GM18507 (cell line): ENCODE measurements at places on chromosomes 5 and 9.

DNA sequence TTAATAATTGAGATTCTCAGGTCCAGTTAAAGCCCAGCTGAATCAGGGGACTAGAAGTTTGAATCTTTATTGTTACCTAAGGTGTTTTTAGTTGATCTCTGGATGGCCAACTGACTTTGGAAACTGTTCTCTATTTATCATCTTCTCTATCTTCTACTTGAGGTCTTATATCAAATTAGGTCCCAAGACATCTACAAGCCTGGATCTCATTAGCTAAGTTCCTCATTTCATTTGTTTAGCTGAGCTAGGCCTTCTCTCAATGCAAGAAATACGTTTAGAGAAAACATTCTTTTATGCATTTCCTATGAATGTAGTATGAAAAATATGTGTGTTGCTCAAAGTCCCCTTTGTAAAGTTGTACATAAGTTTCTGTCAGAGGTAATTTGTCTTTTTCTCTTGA is 196.6 kb downstream of the PTTG1 start:
- DNase-seq = no peak

- DNase-seq = no peak
These were observed 123.7 kb upstream of the ANKH start for GRCh38 chr5:14995229-14995628.

- DNase-seq = no peak
These were observed 272.1 kb upstream of the IL12B start for GRCh38 chr5:159602434-159602833.

GRCh38 chr5:144173766-144174165 is 3.1 kb downstream of the KCTD16 start:
- no peak for DNase-seq

DNA sequence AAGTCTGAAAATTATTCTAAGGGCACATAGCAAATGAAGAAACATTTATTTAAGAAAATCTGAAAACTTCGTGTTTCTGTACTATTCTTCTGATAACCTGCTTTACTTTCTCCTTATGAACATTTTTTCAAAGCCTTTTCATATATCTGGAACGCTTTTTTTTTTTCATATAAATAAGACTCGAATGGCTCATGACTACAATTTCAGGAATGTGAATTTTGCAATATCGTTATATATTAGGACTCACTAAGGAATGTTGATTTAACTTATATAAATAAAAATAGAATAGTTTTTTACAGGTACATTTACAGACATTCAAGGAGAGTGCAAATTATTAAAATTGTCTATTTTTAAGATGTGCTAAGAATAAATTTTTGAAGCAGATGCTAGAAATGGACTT is 42.9 kb downstream of the GPBP1 start:
- no peak for DNase-seq

GRCh38 chr9:72193478-72193881 is 44.2 kb downstream of the GDA start:
- no peak for DNase-seq

GRCh38 chr9:120360046-120360445 is 219.9 kb downstream of the CDK5RAP2 start:
- DNase-seq = no peak

DNA sequence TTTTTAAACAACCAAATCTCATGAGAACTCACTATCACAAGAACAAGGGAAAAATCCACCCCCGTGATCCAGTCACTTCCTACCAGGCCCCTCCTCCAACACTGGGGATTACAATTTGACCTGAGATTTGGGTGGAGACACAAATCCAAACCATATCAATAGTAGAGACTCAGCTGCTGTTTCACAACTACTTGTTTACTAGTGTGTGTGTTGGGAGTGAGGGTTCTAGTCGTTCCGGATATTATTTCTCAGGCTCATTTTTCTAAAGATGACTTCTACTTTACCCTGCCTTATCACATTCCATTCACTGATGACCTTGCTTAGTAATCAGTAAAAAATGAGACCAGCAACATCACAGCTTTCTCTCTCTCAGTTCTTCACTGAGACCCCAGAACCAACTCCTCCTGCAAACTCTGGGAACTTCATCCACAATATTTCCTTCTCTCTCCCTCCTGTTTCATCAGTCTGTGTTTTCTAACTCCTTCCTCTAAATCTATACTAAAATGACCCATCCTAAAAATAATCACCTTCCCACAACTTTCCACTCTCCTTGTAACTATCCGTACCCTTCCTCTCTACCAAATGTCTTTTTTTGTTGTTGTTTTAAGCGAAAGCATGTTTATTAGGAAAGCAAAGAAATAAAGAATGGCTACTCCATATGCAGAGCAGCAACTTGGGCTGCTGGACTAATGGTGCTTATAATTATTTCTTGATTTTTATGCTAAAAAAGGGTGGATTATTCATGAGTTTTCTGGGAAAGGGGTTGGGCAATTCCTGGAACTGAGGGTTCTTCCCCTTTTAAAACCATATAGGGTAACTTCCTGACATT is 121.5 kb upstream of the SPRY4 start:
- no peak for DNase-seq

DNA sequence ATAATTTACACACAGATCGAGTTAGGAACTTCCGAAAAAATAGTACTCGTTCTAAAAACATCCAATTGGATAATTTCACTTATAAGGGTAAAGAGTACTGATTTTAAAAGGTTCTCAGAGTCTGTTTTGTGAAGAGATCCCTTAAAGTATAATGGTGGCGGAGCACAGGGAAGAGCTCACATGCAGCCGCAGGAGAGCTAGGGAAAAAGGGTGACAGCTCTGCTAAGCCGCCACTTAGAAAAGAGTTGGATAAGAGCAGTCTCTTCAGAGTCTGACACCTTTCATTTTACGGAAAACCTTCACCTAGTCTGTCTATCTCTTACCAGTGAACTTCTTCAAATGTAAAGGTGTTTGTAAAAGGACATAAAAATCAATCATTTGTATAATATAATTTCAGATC is 149.9 kb downstream of the COMMD10 start:
- DNase-seq = no peak

DNA sequence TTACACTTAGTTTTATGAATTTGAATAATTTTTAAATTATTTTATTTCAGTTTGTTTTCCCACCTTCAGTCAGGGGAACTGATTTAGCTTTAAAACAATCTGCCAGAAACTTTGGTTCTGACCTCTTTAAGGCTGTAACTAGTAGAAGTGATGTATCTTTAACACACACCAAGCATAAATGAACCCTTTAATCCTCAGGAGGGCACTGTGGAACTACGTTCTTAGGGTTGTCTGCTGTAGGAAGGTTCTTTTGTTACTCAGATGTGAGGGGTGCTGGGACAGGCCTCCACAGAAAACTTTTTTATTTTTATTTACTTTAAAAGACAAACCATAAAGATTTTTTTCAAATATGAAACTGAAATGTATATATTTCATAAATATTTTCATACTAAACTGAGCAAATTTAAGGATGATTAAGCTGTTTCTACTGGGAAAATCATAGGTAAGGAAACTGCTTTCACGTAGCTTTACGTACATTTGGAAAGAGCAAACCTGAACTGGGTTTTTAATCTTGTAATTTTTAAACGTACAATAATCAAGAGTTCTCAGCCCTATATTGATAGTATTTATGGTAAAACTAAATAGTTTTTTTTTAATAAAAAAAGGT is 5.3 kb downstream of the KLF4 start:
- no peak for DNase-seq

DNA sequence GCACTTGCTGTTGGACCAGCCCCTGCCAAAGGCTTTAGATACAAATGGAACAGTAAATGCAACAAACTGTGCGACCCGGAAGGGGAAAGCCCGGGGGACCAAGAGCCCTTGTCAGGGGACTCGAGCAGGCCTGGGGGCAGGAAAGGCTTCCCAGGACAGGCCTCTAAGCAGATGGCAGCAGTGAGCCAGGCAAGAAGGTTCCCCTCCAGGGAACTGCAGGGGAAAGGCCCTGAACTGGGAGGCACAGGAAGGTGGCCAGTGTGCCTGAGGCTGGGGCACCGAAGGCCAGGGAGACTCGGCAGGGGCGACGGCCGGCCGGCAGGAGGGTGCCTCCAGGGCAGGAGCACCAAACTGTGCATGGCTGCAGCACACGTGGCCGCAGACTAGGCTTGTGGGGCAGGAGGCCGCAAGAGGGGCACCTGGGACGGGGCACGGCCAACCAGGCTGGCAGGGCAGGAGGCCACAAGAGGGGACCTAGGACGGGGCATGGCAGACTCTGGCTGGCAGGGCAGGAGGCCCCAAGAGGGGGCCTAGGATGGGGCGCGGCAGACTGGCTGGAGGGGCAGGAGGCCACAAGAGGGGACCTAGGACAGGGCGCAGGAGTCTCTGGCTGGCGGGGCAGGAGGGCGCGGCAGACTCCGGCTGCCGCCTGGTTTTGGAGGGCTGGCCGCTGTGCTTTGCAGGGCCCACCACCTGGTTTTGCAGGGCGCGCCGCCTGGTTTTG is 10.0 kb downstream of the VAV2 start:
- DNase-seq = no peak
